ENCODE measurements at places on chromosomes 3 and 15.
A peak's percentile ranks its signal among the peaks of the same experiment; 100 is the strongest.

- no peak overlapping the region for H3K27ac ChIP-seq
- H3K36me3 ChIP-seq = no peaks in the 10 kb centered on the region
- H3K4me1 ChIP-seq = no peaks in the 10 kb centered on the region
- H3K4me3 ChIP-seq = no peak overlapping the region
- no peak for DNase-seq
These were observed 315.1 kb upstream of the GPR149 start for GRCh38 chr3:154745122-154745521.

- no peaks in the 10 kb centered on the region for H3K4me1 ChIP-seq
- H3K27ac ChIP-seq = no peak overlapping the region
- H3K36me3 ChIP-seq = no peaks in the 10 kb centered on the region
- peaks cover 3% of the 10 kb centered on the region for H3K27me3 ChIP-seq
- H3K4me3 ChIP-seq = no peak overlapping the region
- DNase-seq = no peak
These were observed 1111.2 kb downstream of the TUSC7 start for GRCh38 chr3:117820658-117821299.

- H3K4me3 ChIP-seq = no peak overlapping the region
- no peaks in the 10 kb centered on the region for H3K36me3 ChIP-seq
- DNase-seq = no peak
These were observed 61.9 kb downstream of the REC114 start for GRCh38 chr15:73504885-73505284.

DNA sequence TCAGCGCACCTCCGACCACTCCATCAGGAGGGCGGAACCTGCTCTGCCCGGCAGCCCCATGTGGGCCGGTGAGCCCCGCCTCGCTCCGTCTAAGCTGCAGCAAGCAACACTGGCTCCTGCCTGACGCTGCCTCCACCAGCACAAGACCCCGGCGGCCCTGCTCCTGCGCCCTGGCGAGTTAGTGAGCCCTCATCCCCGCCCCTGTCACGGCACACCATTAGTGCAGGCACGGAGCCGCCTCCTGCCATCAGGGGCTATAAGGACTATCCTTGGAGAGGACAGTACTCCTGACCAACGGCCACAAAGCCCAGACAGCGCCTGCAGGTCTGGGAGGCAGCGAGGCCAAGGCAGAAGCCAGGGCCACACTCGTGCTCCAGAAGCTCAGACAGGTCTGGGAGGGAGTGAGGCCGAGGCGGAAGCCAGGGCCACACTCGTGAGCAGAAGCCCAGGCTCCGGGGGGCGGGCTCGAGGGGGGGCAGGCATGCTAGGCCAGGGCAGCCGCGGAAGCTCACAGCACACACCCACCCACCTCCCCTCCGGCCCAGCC is 39.4 kb downstream of the TNK2 start:
- no peak overlapping the region for H3K4me3 ChIP-seq
- H3K4me1 ChIP-seq = peaks cover 10% of the 10 kb centered on the region
- H3K27ac ChIP-seq = peak overlapping the region; percentile 73
- no peaks in the 10 kb centered on the region for H3K27me3 ChIP-seq
- peaks cover 12% of the 10 kb centered on the region for H3K36me3 ChIP-seq
- no peak for DNase-seq

- peaks cover 2% of the 10 kb centered on the region for H3K27me3 ChIP-seq
- no peaks in the 10 kb centered on the region for H3K36me3 ChIP-seq
- no peak overlapping the region for H3K4me3 ChIP-seq
- no peak for DNase-seq
- no peaks in the 10 kb centered on the region for H3K4me1 ChIP-seq
These were observed 30.2 kb upstream of the GREM1 start for GRCh38 chr15:32687556-32687955.

GRCh38 chr15:63246691-63247469 is 30.5 kb upstream of the APH1B start:
- DNase-seq = no peak
- no peaks in the 10 kb centered on the region for H3K27me3 ChIP-seq

- no peak overlapping the region for H3K27ac ChIP-seq
- no peaks in the 10 kb centered on the region for H3K27me3 ChIP-seq
- no peak overlapping the region for H3K4me3 ChIP-seq
- no peaks in the 10 kb centered on the region for H3K36me3 ChIP-seq
- peaks cover 8% of the 10 kb centered on the region for H3K4me1 ChIP-seq
These were observed 137.5 kb downstream of the OPA1 start for GRCh38 chr3:193730511-193730910.

- H3K27ac ChIP-seq = no peak overlapping the region
- no peaks in the 10 kb centered on the region for H3K27me3 ChIP-seq
- H3K4me1 ChIP-seq = peaks cover 29% of the 10 kb centered on the region
- peaks cover 6% of the 10 kb centered on the region for H3K36me3 ChIP-seq
- H3K4me3 ChIP-seq = no peak overlapping the region
These were observed 9.9 kb upstream of the CD200R1L start for GRCh38 chr3:112856537-112856936.

DNA sequence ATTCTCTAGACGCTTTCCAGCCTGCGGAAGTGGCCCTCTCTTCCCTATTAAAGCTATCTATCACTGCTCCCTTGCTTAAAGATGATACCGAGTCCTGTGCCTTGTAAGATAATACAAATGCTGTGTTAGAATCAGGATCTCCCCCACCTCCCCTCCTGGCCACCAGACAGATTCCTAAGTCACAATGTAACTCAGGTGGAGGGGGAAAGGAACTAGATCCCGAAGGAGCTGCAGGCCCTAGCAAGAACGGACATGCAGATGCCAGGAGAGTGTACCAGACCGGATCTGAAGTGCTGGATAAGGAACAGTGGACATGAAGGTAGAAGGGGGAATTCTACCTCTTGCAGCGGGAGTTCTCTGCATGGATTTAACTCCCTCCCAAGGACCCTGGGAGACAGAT is 230.7 kb upstream of the LYSMD4 start:
- peaks cover 3% of the 10 kb centered on the region for H3K27me3 ChIP-seq
- H3K36me3 ChIP-seq = no peaks in the 10 kb centered on the region
- no peak overlapping the region for H3K4me3 ChIP-seq
- H3K27ac ChIP-seq = no peak overlapping the region
- H3K4me1 ChIP-seq = no peaks in the 10 kb centered on the region

DNA sequence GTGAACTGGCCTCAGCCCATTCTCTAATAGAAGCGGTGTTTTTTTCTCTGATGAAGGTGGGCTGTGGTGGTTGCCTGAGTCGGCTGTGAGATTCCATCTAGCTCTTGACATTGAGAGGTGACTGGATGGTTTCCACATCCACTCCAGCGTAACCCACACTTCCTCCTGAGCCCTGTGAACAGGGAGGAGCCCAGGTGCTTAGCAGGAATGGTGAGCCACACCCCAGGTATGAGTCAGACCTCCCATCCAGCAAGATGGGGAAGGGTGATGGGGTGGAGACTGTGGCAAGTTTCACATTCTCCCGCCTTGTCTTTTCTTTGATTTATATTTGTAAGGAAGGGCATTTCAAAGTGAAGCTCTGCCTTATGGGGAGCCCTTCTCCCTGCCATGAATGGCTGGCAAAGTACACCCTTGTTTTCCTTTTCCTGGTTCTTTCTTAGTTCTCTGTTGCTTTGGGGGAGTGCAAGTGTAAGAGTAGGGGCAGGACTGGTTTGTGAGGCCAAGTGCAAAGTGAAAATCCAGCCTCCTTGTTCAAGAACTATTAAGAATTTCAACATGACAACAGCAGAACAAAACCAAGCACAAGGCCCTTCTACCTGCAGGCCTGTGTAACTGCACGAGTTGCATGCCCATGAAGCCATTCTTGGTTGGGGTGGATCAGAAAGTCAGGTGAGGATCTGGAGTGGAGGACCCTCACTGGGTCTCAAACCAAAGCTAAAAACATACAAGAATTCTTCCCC is 4.6 kb upstream of the TPRG1 start:
- DNase-seq = no peak
- no peaks in the 10 kb centered on the region for H3K36me3 ChIP-seq
- no peaks in the 10 kb centered on the region for H3K27me3 ChIP-seq

GRCh38 chr3:48715174-48715800 is 1.7 kb downstream of the IP6K2 start:
- DNase-seq = no peak
- peak overlapping the region; percentile 89 for H3K4me3 ChIP-seq
- peaks cover 1% of the 10 kb centered on the region for H3K27me3 ChIP-seq

DNA sequence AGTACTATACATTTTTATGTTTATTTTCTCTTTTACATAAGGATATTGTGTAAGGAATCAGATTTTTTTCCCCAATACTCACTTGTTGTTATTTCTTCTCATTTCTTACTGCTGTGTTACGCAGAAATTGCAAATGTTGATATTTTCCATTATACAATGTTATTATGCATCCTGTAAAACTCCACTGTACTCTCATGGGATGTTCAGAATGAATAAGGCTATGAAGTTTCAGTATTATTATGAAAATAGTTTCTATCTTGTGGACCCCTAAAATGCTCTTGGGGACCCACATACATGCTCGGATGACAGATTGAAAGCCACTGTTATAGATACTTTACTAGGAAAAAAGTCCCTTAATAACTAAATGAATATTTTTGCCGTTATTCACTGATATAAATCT is 329.4 kb downstream of the EPHA3 start:
- no peak overlapping the region for H3K4me3 ChIP-seq
- H3K27me3 ChIP-seq = no peaks in the 10 kb centered on the region
- H3K27ac ChIP-seq = no peak overlapping the region
- no peaks in the 10 kb centered on the region for H3K36me3 ChIP-seq
- H3K4me1 ChIP-seq = no peaks in the 10 kb centered on the region

DNA sequence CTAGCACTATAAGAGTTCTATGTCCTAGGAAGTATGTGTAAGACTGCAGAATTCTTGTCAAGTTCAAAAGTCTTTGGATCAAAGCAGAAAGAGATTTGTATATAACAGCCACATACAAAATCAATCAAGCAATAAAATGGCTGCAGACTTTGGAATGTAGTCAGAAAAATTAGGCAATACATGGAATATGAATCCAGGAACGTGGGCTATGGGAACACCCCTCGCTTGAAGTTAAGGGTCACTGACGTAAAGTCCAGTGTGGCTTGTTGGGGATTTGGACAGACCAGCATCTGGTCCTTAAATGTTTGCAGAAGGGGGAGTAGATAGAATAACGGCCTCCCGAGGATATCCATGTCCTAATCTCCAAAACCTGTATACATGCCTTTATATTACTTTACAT is 178.6 kb downstream of the ADAMTS9 start:
- H3K4me3 ChIP-seq = no peak overlapping the region
- no peaks in the 10 kb centered on the region for H3K4me1 ChIP-seq
- no peak overlapping the region for H3K27ac ChIP-seq
- no peaks in the 10 kb centered on the region for H3K27me3 ChIP-seq

- DNase-seq = no peak
- H3K27ac ChIP-seq = no peak overlapping the region
- H3K36me3 ChIP-seq = no peaks in the 10 kb centered on the region
These were observed 44.4 kb downstream of the SPSB4 start for GRCh38 chr3:141095546-141095937.

DNA sequence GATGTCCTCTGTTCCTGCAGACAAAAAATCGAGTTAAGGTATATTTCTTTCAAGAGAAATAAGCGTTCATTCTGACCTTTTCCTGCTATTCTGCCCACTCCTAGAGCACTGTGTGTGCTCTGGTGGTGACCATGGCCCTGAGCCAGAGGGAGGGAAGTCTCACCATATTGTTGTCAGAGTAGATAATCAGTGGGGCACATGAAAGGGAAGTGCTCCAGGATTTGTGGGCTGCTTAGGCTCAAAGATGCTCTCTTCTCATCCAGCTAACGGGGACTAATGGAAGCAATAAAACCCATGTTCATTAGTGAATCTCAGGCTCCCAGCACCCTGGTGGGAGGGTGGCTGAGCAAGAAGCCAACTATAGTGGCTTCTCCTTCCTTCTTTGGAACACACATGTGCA is 70.7 kb upstream of the EOMES start:
- H3K27me3 ChIP-seq = peaks cover 3% of the 10 kb centered on the region
- no peak overlapping the region for H3K27ac ChIP-seq
- H3K4me3 ChIP-seq = no peak overlapping the region

DNA sequence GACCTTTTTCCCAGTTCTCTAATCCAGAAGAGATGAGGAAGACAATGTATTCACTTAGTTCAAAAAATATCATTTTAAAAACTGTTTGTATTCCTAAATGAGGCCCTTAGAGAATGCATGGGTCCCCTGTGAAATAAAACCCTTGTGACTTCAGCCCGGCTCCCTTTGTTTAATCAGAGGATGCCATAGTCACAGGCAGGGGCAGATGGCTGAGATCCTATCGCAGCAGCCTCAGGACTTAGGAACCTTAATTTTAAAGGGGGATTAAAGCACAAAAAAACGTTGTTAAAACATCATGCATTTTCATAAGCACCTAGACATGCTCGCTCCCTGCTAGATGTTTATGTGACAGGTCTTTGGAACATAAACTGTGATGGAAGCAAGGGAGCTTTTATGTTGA is 176.6 kb downstream of the IL20RB start:
- H3K4me3 ChIP-seq = no peak overlapping the region
- no peak overlapping the region for H3K27ac ChIP-seq
- no peaks in the 10 kb centered on the region for H3K4me1 ChIP-seq
- H3K36me3 ChIP-seq = no peaks in the 10 kb centered on the region
- DNase-seq = no peak
- H3K27me3 ChIP-seq = peaks cover 11% of the 10 kb centered on the region

DNA sequence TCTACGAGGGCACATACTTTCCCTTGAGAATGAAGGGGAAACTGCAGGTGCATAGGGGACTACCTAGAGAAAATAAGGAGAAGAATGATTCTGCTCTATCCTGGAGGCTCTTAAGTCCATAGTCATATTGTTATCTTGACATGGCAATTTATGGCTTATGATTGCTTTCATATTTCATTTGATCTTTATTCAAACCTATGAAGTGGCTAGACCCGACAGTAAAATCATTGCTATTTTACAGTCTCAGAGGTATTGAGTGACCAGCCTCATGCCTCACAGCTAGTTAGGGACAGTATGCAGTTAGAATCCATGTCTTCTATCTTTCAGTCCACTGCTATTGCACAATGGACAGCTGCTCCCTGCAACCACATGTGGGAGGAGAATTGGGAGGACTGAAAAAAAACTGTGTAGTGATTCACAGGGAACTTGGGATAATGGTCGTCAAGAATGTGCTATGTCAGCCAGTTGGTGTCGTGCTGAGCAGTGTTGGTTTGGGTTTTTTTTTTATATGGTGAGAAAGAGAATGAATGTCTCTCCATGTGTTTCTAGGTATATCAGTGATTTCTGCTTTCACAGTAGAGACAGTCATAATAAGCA is 63.2 kb upstream of the SPPL2A start:
- no peaks in the 10 kb centered on the region for H3K4me1 ChIP-seq
- no peaks in the 10 kb centered on the region for H3K36me3 ChIP-seq
- no peak for DNase-seq
- H3K27ac ChIP-seq = no peak overlapping the region
- H3K27me3 ChIP-seq = peaks cover 3% of the 10 kb centered on the region

DNA sequence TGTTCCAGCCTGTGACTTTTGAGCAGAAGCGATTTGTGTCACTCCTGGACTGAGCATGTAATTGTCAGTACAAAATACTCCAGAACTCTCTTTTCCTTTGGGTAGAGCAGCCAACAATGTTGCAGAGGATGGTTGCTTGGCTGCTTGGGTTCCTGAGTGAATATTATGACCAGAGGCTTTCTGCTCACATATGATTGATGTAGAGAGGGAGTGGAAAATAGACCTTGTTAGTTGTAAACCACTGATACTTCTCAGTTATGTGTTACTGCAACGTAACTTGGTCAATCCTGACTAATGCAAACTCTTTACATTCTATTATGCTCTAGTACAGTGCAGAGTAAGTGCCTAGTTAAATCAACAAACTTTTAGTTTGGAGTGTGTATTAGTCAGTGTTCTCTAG is 322.6 kb upstream of the KCNH8 start:
- no peak overlapping the region for H3K4me3 ChIP-seq
- peaks cover 5% of the 10 kb centered on the region for H3K27me3 ChIP-seq
- DNase-seq = no peak
